ENCODE measurements at places on chromosomes 11 and 22. TPM values are rescaled to one million over a fixed set of nuclear protein-coding genes. Genes with fewer than 3 reads are reported as not detected.

DNA sequence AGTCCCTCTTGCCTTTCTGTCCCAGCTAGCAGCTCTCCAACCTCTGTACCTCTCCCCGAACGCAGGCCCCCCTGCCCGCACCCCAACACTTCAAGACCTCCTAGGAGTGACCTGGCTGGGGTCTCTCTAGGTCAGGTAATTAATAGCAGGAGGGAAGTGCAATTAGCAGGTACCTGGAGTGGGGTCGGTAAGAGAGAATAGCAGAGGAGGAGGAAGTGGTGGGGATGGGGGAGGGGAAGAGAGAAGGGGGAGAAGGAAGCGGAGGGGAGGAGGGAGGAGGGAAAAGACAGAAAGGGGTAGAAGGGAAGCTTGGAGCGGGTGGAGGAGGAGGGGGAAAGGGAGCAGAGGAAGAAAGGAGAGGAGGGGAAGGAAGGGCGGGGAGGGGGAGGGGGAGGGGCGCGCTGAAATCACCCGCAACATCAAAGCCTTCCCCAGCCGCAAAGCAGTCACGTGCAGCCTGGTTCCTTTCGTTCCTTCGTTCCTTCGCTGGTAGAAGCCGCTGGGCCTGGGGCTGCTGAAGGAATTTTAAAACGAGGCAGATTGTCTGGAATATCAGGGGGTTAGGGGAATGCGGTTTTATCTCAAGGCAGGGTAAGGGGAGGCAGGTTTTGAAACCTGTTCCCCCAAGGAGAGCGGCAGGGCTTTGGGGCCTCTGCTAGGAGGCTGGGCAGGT is 29.3 kb upstream of the TCF20 start:
- peak; percentile 90 for DNase-seq

Gene ROBO3
- total RNA-seq = 31.0 TPM

GRCh38 chr11:111697933-111698371 is 68.2 kb downstream of the PPP2R1B start:
- no peak for DNase-seq

Gene ALX4
- total RNA-seq = not detected

DNA sequence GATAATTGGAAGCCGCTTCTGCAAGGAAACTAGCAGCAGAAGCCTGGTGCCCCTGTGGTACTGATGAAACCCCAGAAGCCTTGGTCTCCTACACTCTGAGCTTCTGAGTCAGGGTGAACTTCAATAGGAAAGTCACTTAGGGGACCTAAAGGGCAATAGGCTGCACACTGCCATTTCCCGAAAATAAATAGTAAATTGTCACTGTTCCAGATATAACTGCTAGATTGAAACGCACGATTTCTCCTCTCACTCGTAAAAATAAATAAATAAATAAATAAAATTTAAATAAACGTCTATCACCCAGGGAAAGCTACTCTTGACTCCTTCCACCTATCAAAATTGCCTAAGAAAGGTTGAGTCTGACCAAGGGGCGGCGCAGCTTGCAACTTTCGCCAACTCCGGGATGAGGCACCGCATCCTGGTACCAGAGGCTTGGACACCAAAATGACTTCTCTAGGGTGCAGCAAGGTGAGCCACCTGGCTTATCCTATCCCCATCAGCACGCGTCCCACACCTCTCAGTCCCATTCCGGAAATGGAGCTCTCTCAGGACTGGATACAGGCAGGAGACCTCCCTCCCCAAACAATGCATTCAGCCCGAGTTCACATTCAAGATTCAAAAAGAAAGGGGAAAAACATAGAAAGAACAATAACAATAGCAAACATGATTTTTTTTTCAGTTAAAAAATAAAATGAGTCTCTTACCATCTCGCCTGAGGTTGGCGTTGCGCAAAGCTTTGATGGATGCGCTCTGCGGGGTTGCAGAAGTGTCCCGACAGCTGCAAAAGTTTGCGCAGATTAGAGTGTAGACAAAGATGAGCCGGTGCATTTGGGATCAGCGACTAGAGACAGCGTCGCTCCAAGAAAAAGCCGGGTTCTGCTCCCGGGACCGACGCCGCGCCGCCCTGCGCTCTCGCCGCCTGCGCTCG is 583 bp downstream of the PDGFD start:
- peak; percentile 35 for DNase-seq

Gene SDHD
- 218 TPM for total RNA-seq

GRCh38 chr22:44574057-44574639 is 76.1 kb upstream of the RTL6 start:
- DNase-seq = no peak

Gene PAX6
- total RNA-seq = 12.3 TPM

GRCh38 chr22:19118329-19118880 is 3.8 kb downstream of the DGCR2 start:
- DNase-seq = no peak

GRCh38 chr11:5291207-5291838 is 10.4 kb downstream of the OR51B4 start:
- DNase-seq = peak; percentile 54

DNA sequence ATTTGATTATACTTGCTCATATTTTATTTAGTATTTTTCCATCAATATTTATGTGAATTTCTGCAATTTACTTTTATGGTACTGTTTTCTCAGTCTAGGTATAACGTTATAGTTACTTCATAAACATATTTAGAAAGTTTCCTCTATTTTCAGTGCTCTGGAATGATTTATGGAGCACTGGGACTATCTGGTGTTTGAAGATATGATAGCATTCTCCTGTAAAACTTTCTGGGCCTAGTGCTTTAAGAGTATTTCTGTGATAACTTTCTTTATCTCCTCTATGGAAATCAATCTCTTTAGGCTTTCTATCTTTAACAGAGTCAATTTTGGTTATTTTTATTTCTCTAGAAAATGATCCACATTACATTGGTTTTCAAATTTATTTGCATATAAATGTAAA is 85.1 kb downstream of the SOX6 start:
- DNase-seq = no peak

Gene SLC1A2
- 1.0 TPM for total RNA-seq

GRCh38 chr11:297051-297585 is 2.2 kb downstream of the IFITM5 start:
- DNase-seq = peak; percentile 51

DNA sequence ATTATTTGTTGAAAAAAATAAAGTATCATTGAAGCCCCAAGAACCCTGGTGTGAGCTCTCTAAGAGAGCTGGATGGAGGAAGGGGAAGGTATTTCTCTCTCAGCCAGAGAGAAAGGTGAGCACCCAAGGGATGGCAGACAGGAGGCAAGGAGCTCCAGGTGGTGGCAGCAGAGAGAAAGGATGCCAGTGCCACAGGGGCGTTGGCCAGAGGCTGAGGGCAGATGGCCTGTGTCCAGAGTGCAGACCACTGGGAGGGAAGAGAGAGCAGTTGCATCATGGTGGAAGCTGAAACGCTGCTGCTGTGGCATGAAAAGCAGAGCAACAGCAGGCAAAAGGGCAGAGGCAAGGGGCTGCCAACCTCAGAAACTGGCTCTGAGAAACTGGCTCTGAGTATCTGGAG is 8.5 kb downstream of the SPON1 start:
- DNase-seq = peak; percentile 44

Gene TMPRSS13
- not detected for total RNA-seq

Gene RIMBP3C
- total RNA-seq = 0.70 TPM

- DNase-seq = peak; percentile 97
Observed at GRCh38 chr22:23281406-23282088, 101.2 kb downstream of the BCR start.

Gene KDM4E
- not detected for total RNA-seq

DNA sequence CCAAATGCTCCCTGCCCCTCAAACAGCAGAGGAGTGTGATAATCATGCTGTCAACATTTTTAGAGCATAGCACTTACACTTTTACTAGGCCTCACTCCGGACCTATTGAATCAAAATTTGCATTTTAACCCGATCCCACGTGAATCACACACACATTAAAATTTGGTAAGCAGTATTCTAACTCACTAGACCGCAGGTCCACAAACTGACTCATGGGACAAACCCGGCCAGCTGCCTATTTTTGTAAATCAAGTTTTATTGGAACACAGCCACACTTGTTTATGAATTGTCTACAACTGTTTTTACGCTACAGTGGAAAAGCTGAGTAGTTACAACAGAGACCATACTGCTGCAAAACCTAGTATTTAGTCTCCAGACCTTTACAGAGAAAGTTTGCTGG is 43.3 kb downstream of the SNX19 start:
- DNase-seq = no peak

DNA sequence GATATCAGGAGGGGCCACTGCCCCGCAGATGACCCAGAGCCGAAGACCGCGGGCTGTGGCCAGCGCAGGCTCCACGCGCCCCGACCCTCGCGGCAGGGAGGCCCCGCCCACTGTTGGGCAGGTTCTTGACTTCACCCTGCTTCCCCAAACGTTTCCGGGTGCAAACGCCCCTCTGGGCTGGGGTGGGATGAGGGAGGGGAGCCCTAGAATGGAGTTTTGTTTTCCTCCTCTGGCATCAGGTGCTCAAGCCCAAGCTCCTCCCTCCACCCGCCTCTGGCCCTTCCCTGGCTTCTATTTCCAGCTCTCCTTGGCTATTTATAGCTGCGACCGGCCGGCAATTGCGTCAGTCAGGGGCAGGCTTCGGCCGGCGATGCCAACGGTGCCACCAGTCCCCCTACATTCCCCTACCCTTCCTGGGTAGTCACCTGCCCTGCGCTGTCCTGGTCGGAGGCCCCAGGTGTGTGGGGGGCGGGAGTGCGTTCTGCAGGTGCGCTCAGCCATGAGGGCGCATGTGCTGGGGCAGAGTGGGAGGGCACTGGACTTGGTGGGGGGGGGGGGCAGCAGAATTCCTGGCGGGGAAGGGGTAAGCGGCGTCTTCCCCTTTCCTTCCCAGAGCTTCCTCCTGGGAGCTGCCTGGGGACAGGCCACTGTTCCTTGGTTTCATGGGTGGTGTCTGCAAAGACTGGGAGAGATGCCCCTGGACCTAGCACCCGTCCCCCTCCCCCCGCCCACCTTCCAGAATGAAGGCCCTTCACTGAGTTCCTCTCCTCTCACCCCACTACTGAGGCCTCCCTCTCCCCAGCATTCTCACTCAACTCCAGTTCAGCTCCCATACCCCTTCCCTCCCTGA is 23.6 kb downstream of the DUSP8 start:
- peak; percentile 93 for DNase-seq

- peak; percentile 65 for DNase-seq
Observed at GRCh38 chr11:94786264-94787126, 18.3 kb downstream of the AMOTL1 start.

- no peak for DNase-seq
Observed at GRCh38 chr11:76822406-76822805, 38.3 kb upstream of the ACER3 start.

Gene OR52I2
- not detected for total RNA-seq

DNA sequence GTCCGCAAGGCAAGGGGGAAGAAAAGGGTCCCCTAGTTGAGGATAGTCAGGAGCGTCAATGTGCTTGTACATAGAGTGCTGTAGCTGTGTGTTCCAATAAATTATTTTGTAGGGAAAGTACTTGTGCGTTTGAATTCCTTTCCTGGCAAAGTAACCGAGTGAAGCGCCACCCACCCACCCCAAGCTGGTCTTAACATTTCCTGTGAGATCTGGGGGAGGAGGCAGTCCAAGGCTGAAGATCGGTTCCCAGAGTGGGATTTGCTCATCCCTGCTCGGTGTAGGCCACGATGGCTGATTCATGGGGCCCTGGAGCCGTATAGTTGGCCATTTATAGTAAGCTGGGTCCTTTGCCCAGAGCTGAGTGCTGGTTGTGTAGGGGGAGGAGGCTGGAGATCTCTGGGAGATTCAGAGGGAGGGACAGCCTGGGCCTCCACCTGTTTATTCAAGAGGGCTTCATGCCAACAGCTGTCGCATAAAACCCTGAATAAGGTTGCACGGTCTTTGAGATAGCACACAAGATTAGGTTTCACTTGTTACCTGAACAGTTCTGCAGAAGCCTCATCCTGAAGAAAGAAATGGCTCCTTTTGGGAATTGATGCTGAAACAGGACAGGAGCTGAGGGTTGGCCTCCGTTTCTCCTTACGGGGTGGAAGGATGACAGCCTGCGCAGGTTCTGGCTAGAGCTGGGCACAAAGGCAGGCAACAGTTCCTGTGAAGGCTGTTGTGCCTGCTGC is 2.4 kb downstream of the ATF4 start:
- DNase-seq = no peak

GRCh38 chr11:68338051-68338780 is 25.8 kb downstream of the LRP5 start:
- peak; percentile 22 for DNase-seq

- DNase-seq = no peak
Observed at GRCh38 chr11:12119502-12119901, 9.1 kb downstream of the MICAL2 start.

Gene C22orf15
- total RNA-seq = 1.8 TPM

DNA sequence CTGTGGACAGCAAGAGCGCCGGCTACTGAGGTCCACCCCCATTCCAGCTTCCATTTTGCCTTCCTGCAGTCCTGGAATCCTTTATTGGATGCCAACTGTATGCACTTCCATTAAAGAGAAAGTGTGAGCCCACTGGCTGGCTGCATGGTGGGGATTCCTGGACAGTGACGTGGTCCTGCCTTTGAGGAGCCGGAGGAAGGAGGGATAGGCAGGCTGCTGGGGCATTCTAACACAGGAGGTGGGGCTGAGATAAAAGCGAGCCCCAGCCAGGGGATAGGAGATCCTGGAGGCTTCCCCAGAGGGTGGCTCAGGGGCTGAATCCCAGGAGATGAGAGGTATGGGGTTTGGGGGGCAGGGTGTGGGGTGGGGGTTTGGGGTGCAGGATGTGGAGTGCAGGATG is 984.7 kb downstream of the BRD1 start:
- no peak for DNase-seq

DNA sequence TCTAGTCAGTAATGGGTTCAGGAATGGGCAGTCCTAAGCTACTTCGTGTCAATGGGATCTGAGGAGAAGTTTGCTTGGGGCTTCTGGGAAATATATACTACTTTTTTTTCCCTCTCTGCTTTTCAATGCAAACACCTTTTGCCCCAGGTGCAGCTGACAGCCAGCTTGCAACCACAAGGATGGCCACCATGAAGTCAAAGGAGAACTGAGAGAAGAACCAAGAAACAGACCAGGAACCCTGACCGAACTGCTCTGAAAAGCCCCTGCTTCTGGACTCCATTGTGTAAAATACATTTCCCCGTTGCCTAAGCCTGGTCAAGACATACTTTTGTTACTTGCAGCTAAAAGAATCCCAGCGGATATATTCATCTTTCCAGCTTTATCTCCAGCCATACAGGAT is 20.1 kb upstream of the CD44 start:
- DNase-seq = no peak

DNA sequence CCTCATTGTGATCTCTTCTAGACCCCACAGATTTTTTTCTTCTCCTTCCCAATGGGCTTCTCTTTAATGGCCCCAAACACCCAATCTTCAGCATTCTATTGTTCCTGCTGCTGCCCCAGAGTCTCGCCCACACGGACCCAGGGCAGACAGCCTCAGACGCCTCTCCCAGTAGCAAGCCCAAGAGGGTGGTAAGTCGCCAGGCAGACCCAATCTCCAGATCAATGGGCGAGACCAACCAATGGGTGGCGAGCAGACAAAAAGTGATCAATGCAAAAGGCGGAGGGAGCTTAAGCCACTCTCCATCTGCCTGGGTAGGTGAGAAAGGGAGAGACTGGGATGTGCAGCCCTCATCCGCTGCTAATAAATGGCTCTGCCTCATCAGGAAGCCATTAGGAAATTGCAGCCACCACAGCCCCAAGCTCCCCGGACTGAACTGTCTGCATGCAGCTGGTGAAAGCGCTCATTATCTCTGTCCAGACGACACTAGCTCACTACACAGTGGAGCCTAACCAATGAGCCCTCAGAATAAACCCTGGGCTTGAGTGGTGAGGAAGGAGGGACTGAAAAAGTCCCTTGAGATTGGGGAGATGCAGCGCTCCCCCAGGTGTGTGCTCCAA is 81.8 kb downstream of the ETS1 start:
- no peak for DNase-seq

- DNase-seq = no peak
Observed at GRCh38 chr11:11382858-11383532, 29.9 kb upstream of the CSNK2A3 start.

Gene KRTAP5-10
- not detected for total RNA-seq

Gene TRIM48
- total RNA-seq = not detected

All from H7 (cell line).